ENCODE measurements at places on chromosomes 7 and 10. TPM values are rescaled to one million over a fixed set of nuclear protein-coding genes. Genes with fewer than 3 reads are reported as not detected.

DRGX gene
- total RNA-seq, result not detected

PILRA gene
- 3.1 TPM for total RNA-seq

AZGP1 gene
- total RNA-seq, result 762 TPM

NKX6-2 gene
- not detected for total RNA-seq

ASB15 gene
- total RNA-seq, result not detected

CAPZA2 gene
- total RNA-seq, result 104 TPM

SERPINE1 gene
- 5.4 TPM for total RNA-seq

SPAM1 gene
- total RNA-seq, result not detected

GIMAP2 gene
- 6.8 TPM for total RNA-seq

SSC4D gene
- 1.2 TPM for total RNA-seq

ACSM6 gene
- total RNA-seq, result not detected

GARIN1A gene
- 1.3 TPM for total RNA-seq

ATP6V0A4 gene
- total RNA-seq, result not detected

LRGUK gene
- 0.21 TPM for total RNA-seq

HSPA12A gene
- total RNA-seq, result 3.1 TPM

TFR2 gene
- total RNA-seq, result 413 TPM

All from right lobe of liver (tissue), 6 donors.